Left kidney (tissue), 8 donors: ENCODE measurements at places on chromosomes 6 and 20. TPM values are rescaled to one million over a fixed set of nuclear protein-coding genes. Genes with fewer than 3 reads are reported as not detected.
A peak's percentile ranks its signal among the peaks of the same experiment; 100 is the strongest.

DNA sequence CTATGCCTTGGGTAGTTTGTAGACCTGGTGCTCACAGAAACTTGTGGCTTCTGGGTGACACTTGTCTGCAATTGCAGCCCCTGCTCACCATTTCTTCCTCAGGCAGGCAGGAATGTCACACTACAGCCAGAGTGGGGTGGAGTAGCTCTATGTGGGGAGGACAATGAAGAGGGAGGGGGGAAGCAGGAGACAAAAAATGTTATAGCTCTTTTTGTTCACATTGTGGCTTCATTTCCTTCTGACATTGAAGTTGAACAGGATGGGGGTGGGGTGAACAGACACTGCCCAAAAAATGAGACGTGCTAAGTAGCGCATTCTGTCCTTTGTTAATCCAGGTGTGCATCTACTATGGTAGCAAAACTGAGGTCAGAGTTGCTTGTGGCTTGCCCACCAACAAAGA lies at the start of gene THEMIS:
Gene THEMIS, minus strand, starts transcription at position 124 of the 400 bp plus-strand sequence. CDS start 126 bp downstream, outside the sequence.
- no peak for DNase-seq

DNA sequence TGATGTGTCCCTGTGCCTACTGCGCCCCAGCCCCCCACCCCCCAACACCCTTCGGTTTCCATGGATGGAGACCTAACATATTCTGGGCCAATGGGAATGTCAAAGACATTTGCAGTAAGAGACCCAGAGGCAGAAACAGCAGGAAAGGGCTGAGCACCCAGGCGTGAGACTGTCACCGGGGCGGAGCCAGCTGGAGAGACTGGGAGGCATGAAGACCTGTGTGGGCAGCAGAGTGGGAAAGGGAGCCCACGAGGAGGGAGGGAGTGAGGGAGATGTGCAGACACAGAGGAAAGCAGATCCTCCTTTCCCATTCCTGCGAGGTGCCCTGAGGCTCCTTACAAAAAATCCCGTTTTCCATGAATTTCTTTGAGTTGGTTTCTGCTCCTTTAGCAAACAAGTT lies 150.2 kb downstream of the FOXC1 start:
- DNase-seq: peak; percentile 44

DNA sequence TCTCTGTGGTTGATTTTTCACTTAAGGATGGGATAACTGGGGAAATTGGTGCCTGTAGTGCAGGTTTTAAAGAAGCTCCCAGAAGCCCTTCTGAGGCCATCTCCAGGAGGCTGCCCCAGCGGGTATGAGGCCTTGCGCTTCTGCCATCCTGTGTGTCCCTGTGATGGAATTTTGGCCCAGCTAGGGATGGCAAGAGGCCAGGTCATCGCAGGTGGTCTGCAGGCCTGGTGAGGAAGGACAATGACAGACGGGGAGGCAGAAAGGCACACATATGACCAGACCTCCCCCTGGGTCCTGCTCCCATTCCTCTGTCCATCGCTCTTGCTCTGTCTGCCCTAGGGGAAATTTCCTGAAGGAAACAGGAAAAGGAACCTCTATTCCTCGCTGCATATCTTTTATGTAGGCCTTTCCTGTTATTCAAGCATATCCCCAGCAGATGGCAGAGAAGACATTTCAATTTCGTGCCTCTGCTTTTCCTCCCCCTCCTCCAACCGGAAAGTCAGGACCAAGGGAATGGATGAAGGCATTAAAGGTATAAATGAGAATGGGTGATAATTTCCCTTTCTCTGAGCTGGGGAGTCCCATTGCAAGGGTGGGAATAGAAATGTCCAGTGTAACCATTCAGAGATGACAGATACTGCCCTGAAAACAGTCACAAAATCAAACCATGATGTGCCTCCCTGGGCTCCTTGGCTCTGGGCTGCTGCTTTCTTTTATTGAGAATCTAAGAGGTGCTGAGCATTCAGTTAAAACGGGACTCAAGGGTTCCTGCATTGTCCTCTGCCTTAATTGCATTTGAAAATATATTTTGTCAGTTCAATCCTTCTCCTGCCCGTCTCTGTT lies 17.6 kb upstream of the HLA-F start:
- peak; percentile 43 for DNase-seq

GRCh38 chr6:41200296-41200900 lies 551 bp downstream of the TREML2 start:
- DNase-seq: no peak

- DNase-seq: no peak
Observed at GRCh38 chr20:45927071-45927878, 7.2 kb upstream of the PCIF1 start.

DNA sequence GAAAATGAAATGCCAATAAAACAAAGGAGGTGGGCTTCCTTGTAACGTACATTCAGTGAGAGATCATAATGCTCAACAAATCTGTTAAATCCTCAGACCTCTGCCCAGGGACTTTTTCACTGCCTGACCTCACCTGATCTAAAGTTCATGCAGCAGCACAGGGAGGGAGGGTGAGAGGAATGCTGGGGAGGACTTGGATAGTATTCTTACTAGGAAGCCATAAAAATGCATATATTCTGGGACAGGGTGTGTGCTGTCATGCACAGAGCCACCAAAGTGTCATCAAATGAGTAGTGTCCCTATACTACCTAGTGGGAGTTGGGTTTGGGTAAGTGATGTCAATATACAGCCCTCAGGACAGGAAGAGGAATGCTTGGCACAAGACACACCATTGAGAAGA lies 32.6 kb downstream of the CLIC5 start:
- peak; percentile 36 for DNase-seq

GRCh38 chr6:138654715-138655634 lies 118.6 kb upstream of the CCDC28A start:
- DNase-seq: no peak

DNA sequence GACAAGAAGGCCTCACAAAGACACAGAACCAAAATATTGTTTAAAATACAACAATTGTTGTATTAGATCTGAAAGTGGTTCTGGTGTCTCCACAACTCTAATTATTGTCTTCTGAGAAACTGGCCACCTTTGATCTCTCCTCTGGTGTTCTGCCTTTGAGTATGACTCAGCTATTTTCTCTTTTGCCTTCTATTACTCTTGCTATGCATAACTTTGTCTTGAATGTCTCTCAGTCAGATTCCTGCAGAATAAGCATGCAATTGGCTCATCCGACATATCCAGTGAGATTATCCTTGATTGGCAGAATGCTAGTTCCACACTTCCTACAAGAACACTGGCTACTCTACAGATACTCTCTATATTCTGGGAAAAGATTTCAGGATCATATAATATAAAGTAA lies 14.3 kb upstream of the EPM2A start:
- no peak for DNase-seq

DNA sequence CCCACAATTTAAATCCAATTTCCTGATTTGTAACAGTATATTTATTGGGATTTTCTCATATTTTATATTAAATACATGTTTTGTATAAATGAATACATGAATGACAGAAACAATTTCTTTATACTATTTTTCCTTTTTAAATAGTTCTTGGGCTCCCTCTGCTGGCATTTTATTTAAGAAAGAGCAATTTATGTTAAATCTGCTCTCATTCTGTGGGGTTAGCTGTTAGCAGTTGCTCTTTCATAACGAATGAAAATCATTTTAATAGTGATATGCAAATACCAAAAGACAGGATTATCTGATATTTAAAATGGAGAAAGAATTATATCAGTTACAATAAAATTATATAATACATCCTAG lies 118.3 kb downstream of the RALGAPA2 start:
- DNase-seq: peak; percentile 34

- no peak for DNase-seq
Observed at GRCh38 chr6:163559661-163560060, 145.1 kb downstream of the QKI start.

DNA sequence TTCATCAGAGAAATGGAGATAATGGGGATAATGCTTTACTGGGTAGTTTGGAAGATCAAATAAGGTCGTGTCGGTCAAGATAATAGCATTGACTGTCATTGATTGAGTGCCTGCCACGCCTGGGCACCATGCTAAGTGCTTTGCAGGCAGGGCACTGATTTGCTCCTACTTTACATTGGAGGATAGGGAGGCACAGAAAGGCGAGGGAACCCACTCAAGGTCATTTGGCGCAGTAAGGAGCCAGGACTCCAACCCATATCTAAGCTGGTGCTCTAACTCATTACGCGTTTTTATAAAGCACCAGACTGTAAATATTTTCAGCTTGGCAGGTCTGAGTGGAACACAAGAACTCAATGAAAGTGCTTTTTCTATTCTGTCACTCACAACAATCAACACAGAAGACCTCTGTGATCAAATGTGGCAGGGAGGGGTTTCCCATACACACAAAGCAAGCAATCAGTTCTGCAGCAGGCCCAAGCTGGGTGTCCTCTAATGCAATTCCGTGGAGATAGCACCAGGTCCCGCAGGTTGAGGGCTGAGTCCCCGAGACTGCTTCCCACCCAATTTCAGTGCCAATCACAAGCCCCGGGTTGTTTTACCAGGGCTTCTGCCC lies 373.6 kb downstream of the CDH26 start:
- DNase-seq: no peak

- no peak for DNase-seq
Observed at GRCh38 chr20:37796733-37797132, 102.9 kb downstream of the CTNNBL1 start.

- DNase-seq: no peak
Observed at GRCh38 chr6:158249340-158249836, 62.9 kb upstream of the TULP4 start.

GRCh38 chr6:31785475-31785874 lies 8.3 kb upstream of the VWA7 start:
- DNase-seq: no peak

- DNase-seq: no peak
Observed at GRCh38 chr6:15395087-15395486, 149.2 kb downstream of the JARID2 start.

DNA sequence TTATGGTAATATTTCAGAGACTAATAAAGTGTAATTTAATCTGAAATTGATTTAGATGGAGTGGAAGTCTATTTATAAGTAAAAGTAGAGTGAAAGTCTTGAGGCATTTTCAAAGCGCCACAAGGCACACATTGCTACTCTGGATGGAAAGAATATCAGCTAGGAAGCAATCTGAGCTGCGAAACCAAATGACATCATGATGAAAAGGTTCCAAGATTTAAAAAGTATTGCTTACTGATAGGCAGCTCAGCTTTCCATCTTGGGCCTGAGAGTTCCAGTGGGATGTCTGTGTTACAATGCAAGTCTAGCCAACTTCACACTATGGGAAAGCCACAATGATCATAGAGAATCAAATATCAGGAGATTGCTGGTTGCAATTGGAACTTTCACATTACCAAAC lies 126.9 kb upstream of the VGLL2 start:
- DNase-seq: no peak

DNA sequence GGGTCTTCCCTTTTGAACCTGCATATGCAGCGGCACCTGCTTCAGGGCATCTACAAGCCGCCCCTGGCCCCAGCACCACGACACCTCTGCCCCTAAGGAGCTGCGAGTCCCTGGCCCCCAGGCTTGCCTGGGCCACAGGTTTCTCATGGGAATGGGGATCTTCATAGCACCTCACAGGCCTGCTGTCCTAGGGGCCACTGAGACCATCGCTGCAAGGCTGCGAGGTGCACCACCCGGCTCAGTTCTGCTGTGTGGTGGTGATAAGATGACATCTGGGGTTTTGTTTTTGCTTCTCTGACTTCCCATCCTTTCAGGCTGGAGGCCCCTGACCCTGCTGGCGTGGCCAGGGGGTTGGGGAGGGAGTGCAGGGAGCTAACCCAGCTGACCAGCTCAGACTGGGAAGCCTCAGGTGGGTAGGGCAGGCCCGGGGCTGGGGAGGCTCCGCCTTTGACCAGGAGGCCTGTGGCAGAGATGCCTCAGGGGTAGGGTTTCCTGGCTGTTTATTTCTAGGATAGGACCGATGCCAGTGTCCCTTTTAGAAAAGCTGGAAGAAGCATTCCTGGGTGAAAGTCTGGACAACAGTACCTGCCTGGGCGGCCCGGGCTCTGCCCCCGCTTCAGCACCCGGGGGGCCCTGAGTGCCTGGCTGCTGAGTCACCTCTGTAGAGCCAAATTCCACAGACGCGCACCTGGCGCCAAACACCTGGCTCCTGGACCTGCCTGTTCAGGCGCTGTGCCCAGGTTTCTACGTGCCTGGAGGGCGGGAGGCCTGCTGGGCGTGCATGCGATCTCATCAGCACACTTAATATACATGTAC lies 264.7 kb downstream of the DLL1 start:
- DNase-seq: no peak

DNA sequence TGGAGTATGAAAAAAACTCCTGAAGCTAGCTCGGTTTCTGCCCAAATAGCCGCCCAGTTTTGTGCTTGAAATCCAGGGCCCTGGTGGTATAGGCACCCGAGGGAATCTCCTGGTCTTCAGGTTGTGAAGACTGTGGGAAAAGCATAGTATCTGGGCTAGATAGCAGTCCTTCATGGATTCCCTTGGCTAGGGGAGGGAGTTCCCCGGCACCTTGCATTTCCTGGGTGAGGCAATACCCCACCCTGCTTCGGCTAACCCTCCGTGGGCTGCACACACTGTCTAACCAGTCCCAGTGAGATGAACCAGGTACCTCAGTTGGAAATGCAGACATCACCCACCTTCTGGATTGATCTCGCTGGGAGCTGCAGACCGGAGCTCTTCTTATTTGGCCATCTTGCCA lies 184.5 kb upstream of the SLC35B3 start:
- no peak for DNase-seq

DNA sequence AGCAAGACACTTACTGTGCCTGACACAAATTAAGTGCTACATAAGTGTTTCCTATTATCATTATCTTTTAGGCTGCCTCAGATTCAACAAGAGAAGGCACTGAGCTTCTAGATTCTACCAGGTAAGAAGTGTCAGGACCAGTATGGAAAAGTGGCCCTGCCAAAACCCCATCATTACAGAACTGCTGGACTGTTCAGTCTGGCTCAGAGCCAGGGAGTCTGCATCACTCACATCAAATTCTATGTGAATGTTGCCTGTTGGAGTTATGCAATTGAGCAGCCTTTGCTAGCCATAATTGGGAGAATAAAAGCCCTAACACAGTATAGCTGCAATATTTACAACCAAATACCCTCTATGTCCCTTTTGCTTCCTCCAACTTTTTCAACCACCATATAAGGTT lies 70.9 kb downstream of the ATG5 start:
- DNase-seq: no peak

GRCh38 chr6:107962723-107963122 lies 4.7 kb upstream of the SEC63 start:
- no peak for DNase-seq

Gene TDRD6
- polyA plus RNA-seq: 3.2 TPM

Gene VSX1
- not detected for polyA plus RNA-seq

Gene SLC17A4
- polyA plus RNA-seq: 2.6 TPM

Gene FBXO9
- polyA plus RNA-seq: 112 TPM

Gene MUC22
- polyA plus RNA-seq: not detected

Gene ZC2HC1B
- not detected for polyA plus RNA-seq

Gene MATN4
- polyA plus RNA-seq: 0.25 TPM

Gene CSNK2B
- 237 TPM for polyA plus RNA-seq

Gene GPR63
- polyA plus RNA-seq: 4.9 TPM

Gene SLC32A1
- 1.6 TPM for polyA plus RNA-seq

Gene HSPA1L
- 3.8 TPM for polyA plus RNA-seq

Gene SLC17A1
- polyA plus RNA-seq: 33.9 TPM

Gene RIPOR3
- polyA plus RNA-seq: 8.0 TPM

Gene COL12A1
- 79.2 TPM for polyA plus RNA-seq

Gene DUSP15
- polyA plus RNA-seq: 16.0 TPM
